Posterior vena cava (tissue), 2 donors: ENCODE measurements at places on chromosomes 6 and 20. TPM values are rescaled to one million over a fixed set of nuclear protein-coding genes. Genes with fewer than 3 reads are reported as not detected.

The CFB gene
- 35.8 TPM for total RNA-seq

The KHDC1L gene
- not detected for total RNA-seq

The TULP4 gene
- 66.3 TPM for total RNA-seq

The PNPLA1 gene
- total RNA-seq = 0.19 TPM

DNA sequence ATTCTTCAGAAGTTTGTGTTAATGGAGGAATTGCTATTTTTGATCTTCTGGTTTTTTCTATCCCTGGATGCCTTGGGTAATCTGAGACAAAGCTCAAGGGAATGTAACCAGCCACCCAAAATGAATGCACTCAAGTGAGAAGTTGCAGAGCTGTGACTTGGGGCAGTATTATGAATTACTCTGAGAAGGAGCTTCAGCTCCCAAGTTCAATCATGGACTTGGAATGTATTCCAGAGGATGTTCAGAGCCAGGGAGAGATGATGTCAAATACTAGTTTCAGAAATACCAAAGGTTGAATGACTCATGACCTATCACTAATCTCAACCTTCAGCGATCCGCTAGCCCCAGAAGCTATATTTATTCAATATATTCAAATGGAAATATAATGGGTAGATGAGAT, 375.2 kb upstream of the PLCB4 start:
- DNase-seq = no peak

GRCh38 chr20:53652090-53652858, 58.6 kb upstream of the ZNF217 start:
- DNase-seq = no peak

DNA sequence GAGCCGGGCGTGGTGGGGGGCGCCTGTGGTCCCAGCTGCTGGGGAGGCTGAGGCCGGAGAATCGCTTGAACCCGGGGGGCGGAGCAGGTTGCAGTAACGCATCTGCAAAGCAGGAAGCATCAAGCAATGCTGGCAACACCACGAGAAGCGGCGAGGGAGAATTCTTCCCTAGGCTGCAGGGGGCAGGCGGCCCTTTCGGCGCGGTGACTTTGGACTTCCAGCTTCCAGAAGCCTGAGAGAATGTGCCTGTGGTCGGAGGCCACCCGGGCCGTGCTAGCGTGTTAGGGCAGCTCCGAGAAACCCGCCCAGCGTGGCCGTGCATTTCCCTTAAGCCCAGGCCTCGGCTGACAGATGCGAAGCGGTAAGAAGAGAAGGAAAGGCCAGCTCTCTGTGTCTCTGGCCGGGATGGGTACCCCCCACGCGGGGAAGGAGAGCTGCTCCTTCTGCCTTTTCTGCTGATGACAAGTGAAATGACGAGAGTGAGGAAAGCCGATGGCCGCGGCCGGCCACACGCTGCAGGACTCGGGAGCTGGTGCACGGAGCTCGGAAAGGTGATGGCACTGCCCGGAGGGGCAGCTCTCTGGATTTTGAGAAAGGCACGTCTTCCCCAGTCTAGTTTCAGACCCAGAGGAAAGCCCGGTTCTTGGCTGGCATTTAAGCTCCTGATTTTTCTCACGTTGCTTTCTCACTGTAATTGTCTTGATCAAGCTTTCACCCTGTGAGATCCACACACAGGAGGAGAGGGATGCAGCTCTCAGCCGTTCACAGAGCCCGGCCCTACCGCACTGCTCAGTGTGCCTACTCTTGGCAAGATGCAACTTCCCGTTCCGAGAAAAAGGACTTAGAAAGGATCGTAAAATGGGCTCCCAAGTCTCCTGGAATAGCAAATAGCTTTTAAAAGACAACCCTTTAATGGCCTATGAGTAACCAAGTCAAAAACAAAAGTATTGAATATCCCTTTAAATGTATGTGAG, 68.3 kb upstream of the EXOC2 start:
- no peak for DNase-seq

GRCh38 chr6:150747155-150747554, 118.3 kb upstream of the MTHFD1L start:
- no peak for DNase-seq

- DNase-seq = no peak
These were observed 98.1 kb upstream of the VSTM2L start for GRCh38 chr20:37804584-37805566.

DNA sequence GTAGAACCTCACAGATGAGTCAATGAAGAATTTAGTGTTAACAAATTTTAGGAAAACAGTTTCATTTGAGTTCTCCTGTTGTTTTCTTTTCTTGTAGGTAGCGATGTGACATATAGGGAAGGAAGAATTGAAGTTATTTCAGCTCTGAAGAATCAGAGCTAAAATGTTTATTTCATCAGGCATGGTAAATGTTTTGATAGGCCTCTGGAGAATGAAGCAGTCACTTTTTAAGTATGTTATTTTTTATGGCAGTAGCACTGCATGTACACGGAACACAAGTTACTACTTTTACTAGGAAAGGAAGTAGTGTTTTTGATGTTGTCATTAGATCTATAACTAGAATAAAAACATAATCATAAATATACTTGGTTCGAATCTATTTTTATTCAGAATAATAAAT, 1357.3 kb upstream of the CITED2 start:
- DNase-seq = no peak

GRCh38 chr6:29491574-29491973, 3.8 kb upstream of the MAS1L start:
- DNase-seq = no peak

- DNase-seq = no peak
These were observed 475.2 kb upstream of the MARCKS start for GRCh38 chr6:113381959-113382358.

DNA sequence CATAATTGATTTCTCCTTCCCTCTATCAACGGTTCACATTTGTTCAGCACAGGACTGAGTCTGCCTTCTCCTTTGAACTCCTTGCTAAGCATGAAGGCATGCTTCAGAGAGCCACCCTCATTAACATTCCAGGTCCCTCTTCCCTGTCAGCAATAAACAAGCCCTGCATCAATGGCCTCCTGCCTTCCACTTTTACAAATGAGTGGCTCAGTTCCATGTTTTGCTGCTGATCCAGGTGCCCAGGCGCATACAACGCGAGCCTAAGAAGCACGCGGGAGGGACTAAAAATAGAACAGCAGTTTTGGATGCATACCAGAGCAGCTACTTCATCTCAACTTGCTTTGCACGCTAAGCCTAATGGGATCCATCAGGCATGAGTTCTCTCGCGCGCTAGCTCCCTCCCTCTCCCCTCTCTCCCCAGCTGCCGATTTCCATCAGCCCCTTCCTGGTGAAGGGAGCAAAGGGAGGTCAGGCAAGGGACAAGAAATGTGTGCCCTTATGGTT, 53.4 kb downstream of the TRAF3IP2 start:
- no peak for DNase-seq

DNA sequence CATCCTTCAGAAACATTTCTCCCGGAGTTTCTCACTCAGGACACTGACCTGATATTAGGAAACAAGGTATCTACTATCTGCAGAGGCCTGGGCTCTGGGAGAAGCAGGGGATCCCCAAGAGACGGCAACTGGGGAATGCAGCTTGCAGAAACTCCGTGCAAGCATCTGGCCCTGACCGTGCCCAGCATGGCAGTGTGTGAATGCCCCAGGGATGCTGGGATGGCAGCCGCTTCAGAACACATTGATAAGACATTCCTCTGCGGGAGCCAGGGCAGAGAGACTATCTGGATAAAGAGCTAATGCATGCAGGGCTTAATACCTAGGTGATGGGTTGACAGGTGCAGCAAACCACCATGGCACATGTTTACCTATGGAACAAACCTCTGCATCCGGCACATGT, 55.4 kb downstream of the NFATC2 start:
- no peak for DNase-seq

GRCh38 chr6:30670760-30671527, 1.9 kb downstream of the DHX16 start:
- DNase-seq = no peak

DNA sequence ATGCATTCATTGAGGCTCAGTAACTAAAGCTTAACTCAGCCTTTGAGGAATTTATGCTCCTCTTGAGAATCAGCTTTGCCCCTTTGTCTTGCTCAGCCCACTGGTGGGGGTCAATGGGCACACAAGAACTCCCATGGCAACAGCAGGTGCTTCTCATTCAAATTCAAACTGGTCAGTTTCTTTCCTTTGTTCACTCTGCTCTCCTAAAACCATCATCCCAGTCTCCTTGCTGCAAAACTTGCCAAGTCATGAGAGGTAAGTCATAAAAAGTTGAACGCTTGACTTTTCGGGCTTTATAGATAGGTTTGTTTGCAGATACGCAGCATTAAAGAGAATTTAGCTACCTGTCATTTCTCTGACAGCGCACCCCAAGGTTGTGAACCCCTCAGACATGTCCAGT, 146.8 kb downstream of the TFAP2A start:
- DNase-seq = no peak
